ENCODE measurements at places on chromosomes 2 and 18.

- no peak for DNase-seq
These were observed 14.9 kb downstream of the L3MBTL4 start for GRCh38 chr18:6399776-6400175.

DNA sequence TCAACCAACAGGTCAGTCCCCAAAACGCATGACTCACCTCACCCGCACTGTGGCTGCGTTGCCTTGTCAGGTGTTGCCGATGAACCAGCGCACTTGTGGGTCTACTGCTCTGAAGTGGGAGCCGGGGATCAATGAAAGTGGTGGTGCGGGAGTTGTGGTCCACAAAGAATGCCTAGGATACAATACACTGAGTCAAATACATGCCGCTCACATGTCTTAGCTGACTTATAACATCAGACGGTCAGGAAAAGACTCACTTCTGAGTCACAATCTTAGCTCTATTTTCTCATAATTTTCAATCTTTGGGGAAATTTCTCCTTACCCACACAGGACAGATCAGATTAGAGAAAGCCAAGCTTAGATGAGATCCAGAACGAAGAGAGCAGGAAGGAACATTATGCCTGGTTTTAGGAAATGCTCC, 107.1 kb upstream of the STK17B start:
- no peak for DNase-seq

- no peak for DNase-seq
These were observed 633.1 kb downstream of the ARHGAP15 start for GRCh38 chr2:143762176-143762928.

GRCh38 chr2:162798407-162798806, 40.2 kb downstream of the KCNH7 start:
- DNase-seq = no peak

GRCh38 chr2:174693344-174693743, 70.9 kb downstream of the CHRNA1 start:
- no peak for DNase-seq

- peak; percentile 42 for DNase-seq
These were observed 56.5 kb upstream of the ERBB4 start for GRCh38 chr2:212595036-212595654.

GRCh38 chr2:239168575-239168974, 232.2 kb downstream of the HDAC4 start:
- DNase-seq = no peak

GRCh38 chr2:215358312-215358845, 46.5 kb downstream of the ATIC start:
- no peak for DNase-seq

DNA sequence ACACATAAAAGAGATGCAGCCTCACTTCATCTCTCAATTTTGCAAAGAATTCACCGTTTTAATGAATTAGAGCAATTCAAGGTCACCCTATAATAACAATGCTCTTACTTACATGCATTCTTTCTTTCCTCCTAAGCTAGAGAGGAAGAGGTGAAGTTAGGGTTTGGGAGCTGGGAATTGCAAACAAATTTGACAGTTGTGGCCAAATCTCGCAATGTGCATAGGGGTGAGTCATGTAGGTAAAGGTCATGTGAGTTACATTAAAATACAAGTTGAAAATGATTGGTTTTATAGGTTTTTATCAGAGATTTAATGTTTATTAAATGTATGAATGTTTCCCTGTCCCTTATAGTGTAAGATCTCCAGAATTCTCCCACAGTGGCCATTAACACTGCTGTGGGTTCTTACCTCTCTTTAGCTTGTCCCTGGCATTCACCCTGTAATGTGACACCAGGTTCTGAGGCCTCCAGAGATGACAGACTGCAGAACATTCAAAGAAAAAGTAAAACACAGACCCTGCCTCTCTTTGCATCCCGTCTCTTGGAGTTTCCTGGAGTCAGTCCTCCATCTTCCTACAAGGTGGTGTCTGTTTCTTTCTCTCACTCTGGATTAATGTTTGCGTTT, 53.7 kb upstream of the LGALSL start:
- DNase-seq = no peak

- DNase-seq = no peak
These were observed 341.1 kb downstream of the CYRIA start for GRCh38 chr2:16324544-16324937.

GRCh38 chr2:72148003-72148836, 558 bp upstream of the CYP26B1 start:
- DNase-seq = no peak

- DNase-seq = no peak
These were observed 231.2 kb downstream of the SNTG2 start for GRCh38 chr2:1181893-1182292.

GRCh38 chr2:54419388-54419787, 36.7 kb upstream of the SPTBN1 start:
- no peak for DNase-seq

DNA sequence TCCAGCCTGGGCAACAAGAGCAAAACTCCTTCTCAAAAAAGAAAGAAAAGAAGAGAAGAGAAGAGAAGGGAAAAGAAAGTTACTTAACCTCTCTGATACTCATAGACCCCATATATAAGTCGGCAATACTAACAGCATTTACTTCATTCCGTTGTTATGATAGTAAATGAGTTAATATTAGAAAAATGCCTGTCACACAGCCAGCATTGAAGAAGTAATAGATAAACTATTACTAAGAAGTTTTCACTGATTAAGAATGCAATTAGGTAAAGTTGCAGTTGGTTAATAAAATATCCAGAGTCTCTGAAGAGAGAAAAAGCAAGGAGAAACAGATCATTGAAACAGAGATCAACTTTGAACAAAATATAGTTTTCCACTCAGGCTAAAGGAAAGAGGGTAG, 161.3 kb upstream of the UBE2E3 start:
- DNase-seq = no peak

Measured in NCI-H524 (cell line).